Central memory CD4-positive, alpha-beta T cell (primary cell): ENCODE measurements at places on chromosomes 1 and 21.

- no peak for DNase-seq
Measured at GRCh38 chr1:171126504-171126903, 35.8 kb downstream of the FMO3 start.

DNA sequence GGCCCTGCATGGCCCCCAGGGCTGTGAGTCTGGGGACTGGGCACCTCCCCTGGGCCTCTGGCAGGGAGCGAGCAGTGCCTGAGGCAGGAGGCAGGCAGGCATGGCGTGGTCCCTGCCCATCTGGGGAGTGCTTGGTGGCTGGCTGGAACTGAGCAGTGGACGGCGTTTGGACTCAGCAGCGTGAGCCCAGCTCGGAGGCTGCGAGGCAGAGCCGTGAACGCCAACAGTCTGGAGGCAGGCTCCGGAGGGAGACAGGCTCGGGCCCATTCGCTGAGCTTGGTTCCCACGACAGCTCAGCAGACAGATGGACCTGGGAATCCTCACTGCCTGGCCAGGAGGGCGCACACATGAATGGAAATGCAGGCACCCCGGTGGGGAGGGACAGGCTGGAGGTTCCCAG is 160.7 kb upstream of the POU3F1 start:
- DNase-seq, result no peak

- no peak for DNase-seq
Measured at GRCh38 chr1:62484824-62485468, 48.1 kb downstream of the USP1 start.

- no peak for DNase-seq
Measured at GRCh38 chr1:161498646-161499045, 6.6 kb upstream of the FCGR2A start.

DNA sequence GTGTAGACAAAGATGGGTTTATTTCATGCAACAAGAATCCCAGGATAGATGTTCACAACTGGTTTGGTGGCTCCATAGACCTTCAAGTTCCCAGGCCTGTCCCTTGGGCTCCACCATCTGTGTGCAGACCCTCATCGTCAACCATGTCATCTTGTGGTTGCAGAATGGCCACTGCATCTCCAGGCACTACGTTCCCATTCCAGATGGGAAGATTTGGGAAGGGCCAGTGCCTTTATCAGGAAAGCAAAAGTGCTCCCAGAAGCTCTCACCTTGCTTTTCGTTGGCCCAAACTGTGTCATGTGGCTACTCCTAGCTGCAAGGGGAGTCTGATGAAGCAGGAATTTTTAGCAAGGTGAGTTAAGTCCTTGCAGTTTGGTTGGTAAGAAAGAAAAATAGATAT is 12.8 kb downstream of the TMCC2 start:
- no peak for DNase-seq

DNA sequence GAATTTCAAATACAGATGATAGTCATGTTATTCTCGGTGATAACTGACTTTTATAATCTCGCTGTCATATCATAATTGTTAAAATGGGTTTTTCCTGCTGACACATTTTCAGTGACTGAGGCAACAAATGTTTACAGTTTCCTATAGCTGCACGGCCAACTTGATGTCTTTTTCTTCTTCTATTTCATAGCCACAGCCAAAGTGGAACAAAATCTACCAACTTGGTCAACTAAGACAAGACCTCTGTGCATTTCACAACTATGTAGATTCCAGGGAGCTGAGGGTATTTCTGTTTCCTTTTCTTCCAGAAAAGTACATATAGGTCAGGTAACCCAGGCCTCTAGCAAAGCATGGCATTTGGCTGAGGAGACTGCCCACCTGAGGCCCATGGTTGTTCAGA is 10.4 kb upstream of the AHCYL1 start:
- DNase-seq, result no peak

GRCh38 chr21:30434033-30434631 is 4.1 kb downstream of the KRTAP13-4 start:
- DNase-seq, result no peak

DNA sequence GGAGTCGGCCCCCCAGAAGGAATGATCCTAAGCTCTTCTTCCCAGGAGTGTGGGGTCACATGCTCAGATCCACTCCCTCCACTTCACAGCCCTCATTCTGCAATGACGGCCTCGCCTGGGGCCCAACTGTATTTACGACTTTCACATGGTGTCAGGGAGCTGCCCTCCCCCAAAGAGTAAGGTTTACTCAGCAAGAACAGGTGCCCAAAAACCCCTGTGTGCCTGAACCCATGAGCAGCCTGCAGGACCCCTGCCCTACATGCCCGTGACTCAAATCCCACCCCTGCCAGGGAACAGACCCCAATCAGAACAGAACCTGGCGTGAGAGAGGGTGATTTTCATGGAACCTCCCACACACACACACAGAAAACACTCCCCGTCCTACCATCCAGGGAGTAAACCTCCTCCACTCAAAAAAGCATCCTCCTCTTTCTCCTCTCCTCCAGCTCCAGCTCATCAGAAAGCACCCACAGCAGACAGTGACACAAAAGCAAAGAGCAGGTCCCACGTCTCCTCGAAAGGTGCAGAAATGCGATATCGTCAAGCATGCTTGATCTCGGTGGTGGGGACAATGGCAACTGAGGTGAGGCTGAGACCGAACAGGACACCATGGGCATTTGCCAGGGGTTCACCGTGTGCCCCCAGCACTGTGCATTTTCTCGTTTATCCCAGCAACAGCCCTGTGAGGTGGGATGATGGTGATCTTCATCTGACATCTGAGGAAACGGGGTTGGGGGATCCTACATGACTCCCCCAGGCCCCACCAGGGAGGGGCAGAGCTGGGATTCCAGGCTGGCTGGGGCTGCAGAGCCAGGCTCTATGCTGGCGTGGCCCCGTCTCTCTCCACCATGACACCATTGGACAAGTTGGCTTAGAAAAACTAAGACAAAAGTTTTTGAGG is 397.9 kb downstream of the NPHP4 start:
- no peak for DNase-seq

- DNase-seq, result peak; percentile 34
Measured at GRCh38 chr1:92749024-92749634, 35.8 kb downstream of the EVI5 start.

DNA sequence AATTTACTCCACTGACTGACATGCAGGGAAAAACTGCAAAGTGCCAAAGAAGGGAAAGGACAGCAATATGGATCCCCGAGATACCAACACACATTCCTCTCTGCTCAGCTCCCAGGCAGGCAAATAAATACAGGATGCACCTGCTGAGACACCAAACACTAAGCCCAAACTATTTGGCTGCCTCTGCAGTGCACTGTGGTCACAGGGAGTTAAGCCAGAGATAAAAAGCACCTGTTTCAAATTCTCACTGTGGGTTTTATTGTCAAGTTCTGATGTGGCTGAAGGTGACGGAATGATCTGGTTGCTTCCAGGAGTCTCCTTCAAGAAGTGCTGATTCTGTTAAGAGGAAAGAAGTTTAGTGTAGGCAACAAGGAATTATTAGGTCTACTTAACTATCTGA is 17.7 kb downstream of the TEX38 start:
- DNase-seq, result no peak

- DNase-seq, result no peak
Measured at GRCh38 chr1:1427820-1428148, 6.7 kb upstream of the ANKRD65 start.

GRCh38 chr21:31872452-31873274 is at the start of gene HUNK:
HUNK (plus strand) TSS chr21:31873020; CDS start chr21:31873675, 655 bp downstream.
- no peak for DNase-seq

DNA sequence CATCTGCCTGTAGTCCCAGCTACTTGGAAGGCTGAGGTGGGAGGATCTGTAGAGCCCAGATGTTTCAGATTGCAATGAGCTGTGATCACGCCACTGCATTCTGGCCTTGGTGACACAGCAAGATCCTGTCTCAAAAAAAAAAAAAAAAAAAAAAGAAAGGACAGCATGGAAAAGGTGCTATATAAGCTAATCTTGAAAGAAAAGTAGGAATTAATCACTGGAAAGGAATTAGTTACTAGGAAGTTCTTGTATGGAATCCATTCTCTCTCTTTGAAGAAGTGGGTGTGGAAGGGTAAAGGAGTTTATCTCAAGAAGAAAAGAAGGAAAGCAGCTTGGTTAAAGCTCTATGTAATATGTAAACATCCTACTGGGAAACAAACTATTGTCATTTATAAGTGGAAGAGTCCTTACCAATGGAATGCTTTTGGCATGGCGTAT is 339.2 kb downstream of the DPYD start:
- DNase-seq, result no peak

DNA sequence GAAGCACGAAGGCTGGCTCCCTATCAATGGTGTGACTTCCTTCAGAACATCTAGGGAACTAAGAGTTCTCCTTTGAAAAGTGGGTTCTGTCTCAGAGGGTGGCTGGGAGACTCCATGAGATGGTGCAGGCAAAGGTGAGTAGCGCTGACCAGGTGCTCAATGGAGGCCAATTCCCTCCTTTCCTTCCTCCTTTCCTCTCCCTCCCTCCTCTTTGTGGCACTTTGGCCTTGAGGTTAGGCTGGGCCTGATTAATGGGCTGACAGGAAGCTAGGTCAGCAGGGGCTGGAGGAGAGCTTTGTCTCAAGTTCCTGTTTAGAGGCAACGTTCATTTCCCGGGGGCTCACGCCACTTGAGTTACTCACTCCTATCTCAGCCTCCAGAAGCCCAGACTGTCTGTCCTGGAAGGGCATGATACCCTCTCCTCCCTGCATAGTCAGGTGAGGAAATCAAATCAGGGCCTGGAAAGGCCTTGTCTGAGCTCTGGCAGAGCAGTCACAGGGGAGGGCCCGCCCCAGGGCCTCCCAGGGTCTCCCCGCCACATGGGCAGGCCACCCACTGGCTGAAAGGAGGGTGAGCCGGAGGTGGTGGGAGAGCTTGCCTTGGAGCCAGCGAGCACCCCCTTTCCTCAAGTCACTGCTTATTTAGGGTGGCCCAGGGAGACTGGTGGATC is 58.4 kb upstream of the SSBP3 start:
- DNase-seq, result no peak

DNA sequence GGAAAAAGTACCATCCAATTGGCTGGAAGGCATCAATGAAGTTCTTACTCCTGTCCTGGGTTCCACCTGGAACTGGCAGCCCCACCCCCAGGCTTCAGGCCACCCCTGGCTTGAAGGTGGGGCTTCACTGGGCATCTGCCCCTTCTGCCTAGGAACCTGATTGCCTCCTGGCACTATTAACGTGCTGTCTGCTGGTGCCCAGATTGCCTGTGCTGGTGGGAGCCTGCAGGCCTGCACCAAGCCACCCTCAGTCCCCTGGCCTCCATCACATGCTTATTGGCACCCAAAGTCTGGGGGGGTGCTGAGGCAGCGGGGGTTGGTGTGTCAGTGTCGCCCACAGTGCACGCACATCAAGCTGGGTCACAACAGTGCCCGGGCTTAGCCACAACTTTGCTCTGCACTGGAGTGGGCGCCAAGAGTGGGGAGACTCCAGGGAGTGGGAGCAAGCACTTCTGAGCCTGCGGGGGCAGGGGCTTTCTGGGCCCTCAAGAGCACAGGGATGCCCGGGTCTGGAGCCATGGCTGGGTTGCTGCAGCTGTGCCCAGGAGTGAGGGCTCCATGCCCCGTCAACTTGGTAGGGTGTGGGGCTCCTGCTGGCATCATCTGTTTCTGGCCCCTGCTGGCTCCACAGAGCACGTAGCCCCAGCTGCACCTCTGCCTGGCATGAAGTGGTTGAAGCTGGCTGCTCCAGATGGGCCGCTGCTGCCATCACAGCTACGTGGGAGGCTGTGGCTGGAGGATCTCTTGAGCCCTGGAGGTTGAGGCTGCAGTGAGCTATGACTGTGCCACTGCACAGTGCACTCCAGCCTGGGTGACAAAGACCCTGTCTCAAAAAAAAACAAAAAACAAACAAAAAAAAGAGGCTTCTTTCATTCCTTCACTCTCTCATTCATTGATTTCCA is 4.1 kb upstream of the LSM10 start:
- DNase-seq, result no peak

GRCh38 chr1:34292472-34292871 is 115.8 kb downstream of the C1orf94 start:
- DNase-seq, result no peak

DNA sequence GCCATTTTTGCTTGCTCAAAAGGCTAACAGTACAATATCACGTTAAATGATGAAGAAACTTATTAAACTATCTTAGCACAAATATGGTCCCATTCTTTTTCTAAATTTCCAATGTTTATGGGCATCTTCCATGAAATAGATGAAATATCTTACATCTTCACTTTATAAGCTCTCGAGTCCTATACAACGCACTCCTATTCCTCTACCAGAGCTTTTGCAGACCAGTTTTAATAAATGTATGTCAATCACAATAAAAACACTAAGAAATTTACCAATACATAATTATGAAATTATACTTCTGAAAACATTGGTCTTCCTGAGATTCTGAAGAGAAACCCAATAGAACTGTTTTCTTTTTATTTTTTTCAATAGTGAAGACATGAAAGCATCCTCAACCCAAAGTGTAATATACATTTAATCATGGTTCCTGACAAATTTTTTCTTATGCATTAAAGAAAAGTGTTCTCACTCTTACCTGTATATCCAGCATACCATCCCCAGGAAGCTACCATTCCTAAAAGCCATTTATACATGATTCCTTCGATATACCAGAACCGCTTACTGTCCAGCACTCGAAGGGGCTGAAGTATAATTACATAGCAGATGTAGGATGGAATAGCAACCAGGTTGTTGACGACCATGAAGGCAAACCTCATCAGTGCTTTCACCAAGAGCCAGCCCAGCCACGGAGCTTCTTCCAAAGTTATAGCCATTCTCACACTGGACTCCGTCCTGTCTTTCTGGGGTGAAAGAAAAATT is 1.8 kb downstream of the LPGAT1 start:
- DNase-seq, result no peak

DNA sequence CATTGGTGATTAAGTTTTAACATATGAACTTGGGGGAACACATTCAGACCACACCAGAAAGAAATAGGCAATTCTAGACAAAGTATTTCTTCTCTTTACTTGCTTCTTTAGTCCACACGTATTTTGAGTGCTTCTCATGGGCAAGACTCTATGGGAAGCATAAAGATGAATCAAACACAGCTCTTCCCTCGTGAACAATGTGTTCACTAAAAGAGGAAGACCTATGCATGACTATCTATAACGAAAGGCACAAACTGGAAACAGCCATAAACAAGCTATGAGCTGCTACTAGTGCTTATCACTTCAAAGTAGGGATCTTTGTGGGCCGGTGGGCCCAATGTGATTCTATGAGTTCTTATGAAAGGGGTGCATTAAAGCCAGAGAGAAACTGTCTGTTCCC is 53.0 kb upstream of the PRDX6 start:
- DNase-seq, result no peak

- no peak for DNase-seq
Measured at GRCh38 chr21:10425856-10426255, 95.5 kb upstream of the TPTE start.

GRCh38 chr1:63276624-63277023 is 45.7 kb upstream of the FOXD3 start:
- DNase-seq, result no peak

DNA sequence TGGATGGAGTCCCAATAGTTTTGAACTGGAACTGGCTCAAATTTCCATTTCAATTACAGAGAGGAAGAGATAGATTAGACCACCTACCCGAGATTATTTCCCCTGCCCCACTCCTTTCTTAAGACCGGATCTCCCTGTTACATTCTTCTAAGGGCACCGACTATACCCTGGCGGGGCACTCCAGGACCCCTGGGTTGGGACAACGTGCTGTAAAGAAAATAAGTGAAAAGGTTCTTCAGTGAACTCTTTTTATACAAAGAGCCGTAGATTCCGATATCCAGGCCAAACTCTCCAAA is 6.7 kb downstream of the NR5A2 start:
- DNase-seq, result no peak

- DNase-seq, result no peak
Measured at GRCh38 chr1:234307726-234308125, 65.5 kb upstream of the COA6 start.

GRCh38 chr1:11429935-11430334 is 49.0 kb upstream of the DISP3 start:
- no peak for DNase-seq
